ENCODE measurements at places on chromosomes 7 and 10.
A peak's percentile ranks its signal among the peaks of the same experiment; 100 is the strongest.

DNA sequence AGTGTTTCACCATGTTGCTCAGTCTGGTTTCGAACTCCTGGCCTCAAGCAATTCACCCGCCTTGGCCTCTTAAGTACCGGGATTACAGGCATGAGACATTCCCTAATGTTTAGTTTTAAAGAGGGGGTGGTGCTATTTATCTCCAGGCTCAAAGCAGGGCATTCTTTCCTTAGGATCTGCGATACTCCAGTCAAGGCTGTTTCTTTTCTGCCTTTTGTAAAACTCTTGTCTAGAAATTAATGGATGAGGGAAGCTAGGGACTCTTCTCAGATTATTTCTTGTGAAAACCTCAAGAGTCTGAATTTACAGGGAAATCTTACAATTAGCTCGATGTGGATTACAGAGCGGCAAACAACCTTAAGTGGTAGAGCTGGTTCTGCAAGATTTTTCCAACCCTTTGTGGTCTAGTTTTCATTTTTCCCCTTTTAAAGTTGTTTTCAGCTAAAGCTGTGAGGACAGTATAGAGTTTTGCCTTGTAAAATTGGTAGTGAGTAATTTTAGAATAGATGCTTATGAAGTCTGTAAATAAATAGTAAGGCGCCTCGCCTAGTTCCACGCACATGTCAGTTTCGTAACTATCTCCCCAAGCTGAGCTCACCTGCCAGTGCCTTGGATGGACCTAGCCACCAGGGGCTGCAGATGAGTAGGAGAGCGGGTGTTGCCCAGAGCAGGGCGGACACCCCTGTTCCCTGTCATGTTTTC, 53.1 kb downstream of the CUX1 start:
- DNase-seq: no peak

GRCh38 chr10:62811159-62811875, 4.8 kb downstream of the EGR2 start:
- no peak for DNase-seq

- peak; percentile 73 for DNase-seq
Measured at GRCh38 chr10:5550621-5551530, 26.1 kb downstream of the CALML3 start.

DNA sequence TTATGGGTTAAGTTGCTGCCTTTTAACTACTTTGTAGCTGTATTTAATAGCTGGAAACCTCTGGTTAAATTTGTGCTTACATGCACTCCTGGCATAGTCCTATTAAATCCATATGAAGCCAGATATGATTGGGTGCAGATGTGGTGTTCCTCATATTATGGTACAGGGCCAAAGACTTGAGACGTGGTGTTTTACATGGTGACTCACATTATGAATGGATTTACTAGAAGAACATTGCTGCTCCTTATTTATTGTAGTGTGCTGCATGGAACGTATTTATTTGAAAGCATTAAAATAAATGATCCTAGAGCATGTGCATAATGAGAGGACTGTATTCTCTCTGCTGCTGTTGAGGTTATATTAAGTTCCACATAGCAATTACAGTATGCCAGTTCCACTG, 224.1 kb downstream of the SLC25A13 start:
- DNase-seq: no peak

- DNase-seq: no peak
Measured at GRCh38 chr7:128309976-128310375, 33.7 kb downstream of the RBM28 start.

GRCh38 chr7:143877098-143877497, 24.9 kb downstream of the TCAF1 start:
- no peak for DNase-seq

- DNase-seq: no peak
Measured at GRCh38 chr7:127582361-127582760, 3.0 kb downstream of the GCC1 start.

- DNase-seq: no peak
Measured at GRCh38 chr7:125430013-125430412, 500.4 kb upstream of the POT1 start.

- no peak for DNase-seq
Measured at GRCh38 chr10:8365935-8366911, 311.7 kb downstream of the GATA3 start.

DNA sequence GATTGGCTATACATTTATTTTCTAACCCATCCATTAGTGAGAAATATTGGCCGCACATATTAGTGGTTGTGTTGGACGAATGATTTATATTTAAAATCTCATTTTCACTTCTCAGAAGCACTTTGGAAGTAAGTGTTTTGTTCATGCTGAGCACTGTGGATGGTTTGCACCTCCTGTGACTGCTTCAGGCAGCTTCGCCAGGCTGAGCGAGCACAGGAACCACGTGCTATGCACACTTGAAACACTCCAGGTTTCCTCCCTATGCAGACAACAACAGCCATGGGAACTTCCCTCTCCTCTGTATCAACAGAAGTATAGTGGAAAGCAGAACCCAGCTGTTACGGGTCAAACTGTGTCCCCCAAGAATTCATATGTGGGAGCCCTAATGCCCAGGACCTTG, 67.3 kb upstream of the WDR11 start:
- DNase-seq: no peak

- no peak for DNase-seq
Measured at GRCh38 chr7:115435178-115435577, 513.3 kb downstream of the MDFIC start.

DNA sequence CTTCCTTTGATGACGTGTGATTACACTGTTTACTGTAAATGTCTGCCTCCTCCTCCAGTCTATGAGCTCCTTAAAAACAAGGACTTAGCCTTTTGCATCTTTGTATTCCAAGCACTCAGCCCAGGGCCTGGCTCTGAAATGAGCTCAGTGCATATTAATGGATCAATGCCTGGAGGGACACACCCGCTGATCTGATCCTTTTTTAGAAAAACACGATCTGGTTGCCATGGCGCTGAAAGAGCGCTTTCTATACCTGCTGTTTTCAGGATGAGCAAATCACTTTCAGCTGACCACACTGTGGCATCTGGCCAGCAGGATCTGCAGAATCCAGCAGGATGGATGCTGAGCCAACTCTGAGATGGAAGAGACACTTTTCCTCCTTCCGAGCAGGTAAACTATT, 37.8 kb upstream of the GARS1 start:
- DNase-seq: no peak

- no peak for DNase-seq
Measured at GRCh38 chr7:155173905-155174304, 103.8 kb downstream of the HTR5A start.

DNA sequence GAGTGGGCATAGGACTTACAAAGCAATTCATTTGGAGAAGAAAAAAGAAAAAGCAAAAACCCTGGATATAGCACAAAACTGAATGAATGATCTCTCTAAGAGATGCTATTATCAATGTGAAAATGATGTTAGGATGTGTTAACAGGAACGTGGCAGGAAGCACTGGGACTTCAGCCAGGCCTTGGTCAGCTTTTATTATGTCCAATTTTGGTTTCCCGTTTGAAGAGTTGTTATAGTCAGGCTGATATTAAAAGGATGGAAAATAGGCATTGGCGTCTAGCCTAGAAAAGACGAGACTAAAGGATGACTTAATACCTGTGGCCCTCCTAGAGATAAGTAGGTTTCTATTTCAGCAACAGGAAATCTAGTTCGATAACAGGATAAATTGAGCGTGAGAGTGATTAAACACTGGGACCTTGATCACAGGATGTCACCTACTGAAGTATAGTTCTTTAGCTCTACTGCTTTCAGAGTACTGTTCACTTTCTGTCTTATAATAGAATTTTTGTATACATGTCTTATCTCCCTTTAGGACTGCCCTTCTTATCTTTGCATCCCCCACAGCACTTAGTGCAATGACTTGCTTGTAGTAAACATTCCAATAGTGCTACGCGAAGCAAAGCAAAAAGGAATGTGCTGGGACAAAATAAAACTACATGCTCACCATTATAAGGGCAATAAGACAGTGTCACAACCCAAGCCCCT, 99.8 kb upstream of the AGBL3 start:
- DNase-seq: no peak

GRCh38 chr7:37488163-37488764, 39.6 kb upstream of the ELMO1 start:
- DNase-seq: no peak

DNA sequence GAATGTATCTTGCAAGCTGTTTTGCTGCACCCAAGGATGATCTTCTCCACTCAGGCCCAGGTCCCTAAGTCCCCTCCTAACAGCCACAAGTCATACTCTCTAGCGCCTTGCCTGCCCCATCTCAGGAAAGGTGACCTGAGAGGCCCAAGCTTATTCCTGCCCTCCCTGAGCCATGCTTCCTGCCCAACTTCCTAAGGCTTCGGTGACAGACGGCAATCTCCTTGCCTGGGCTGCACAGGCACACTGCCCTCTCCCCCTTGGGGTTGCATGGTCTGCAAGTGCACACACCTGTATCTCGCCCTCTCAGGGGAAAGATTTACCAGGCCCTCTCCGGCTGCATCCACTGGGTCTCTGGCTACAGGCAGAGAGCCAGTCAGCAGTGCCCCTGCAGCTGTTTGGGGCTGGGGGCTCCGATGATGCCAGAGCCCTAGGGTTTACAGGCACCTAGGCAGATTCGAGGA, 771 bp upstream of the ADIRF start:
- DNase-seq: no peak

DNA sequence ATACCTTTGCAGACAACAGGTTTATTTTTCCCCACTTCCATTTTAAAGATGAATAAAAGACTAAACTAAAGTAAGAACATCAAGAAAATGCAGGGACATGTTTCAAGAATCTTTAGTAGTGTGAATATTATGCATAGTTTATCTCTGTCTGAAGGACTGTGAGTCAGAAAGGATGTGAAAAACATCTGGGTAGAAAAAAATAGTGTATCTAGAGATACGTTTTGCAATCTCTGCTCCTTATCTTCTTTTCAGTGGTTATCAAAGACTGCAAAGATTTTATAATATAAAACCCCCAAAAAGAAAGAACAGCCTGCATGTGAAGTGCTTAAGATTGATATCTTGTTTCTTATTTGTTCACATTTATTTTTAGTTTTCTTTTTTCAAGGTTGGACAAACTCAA, 101.9 kb upstream of the ARHGAP21 start:
- DNase-seq: no peak

GRCh38 chr10:56091872-56092271, 269.2 kb downstream of the ZWINT start:
- DNase-seq: peak; percentile 3

DNA sequence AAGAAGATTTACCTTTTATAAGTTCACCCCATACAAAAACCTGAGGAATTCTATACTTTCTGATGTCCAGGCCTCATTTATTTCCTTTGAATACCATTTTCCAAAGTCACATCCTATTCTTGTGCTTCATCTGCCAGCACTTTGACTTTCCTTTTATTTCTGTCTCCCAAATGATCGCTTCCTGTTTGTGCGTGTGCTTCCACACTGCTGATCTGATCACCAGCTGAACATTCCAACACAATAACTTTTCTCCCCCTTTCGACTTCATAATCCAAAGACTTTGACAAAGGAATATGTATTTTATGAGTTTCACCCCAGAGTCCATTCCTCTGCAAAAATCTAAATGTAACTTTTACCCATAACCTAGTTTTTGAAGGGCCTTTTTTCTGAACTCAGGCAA, 3.1 kb downstream of the ELAPOR2 start:
- DNase-seq: no peak

- no peak for DNase-seq
Measured at GRCh38 chr7:70830060-70830395, 301.9 kb upstream of the GALNT17 start.

GRCh38 chr10:60008816-60009215, 102.5 kb upstream of the CCDC6 start:
- no peak for DNase-seq

DNA sequence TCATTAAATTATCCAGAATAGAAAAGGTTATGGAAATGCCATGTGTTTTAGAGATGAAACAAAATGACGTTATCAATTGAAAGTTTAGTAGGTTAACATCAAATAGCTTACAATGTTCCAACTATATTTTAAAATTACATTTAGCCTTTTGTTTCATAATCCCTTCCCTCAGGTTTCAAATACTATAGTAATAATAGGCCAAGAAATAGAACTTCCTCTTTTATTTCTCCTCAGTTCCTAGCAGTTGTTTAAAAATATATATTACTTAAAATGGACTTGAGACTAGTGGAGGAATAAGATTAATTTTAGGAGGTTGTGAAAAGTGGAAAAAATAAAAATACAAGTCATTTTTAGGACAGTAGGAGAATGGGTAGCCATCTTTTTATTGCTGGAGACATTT, 16.4 kb upstream of the PDSS1 start:
- no peak for DNase-seq

DNA sequence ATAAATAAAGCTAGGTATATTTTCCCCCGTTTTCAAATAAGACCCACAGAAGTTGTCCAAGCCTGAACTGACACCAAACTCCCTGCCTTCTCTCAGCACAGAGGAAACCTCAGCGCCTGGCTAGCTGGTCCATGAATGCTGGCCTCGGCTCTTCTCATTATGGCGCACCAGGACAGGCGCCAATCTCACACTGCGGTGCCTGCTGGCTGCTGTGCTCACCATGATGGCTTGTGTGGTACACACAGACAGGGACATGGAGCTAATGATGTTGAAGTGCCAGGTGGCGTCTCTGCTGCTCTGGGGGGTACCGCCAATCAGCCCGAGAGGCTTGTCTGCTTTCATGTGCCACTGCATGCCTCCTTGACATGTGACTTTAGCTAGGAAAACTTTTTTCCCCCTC, 43.2 kb upstream of the USP6NL start:
- no peak for DNase-seq

DNA sequence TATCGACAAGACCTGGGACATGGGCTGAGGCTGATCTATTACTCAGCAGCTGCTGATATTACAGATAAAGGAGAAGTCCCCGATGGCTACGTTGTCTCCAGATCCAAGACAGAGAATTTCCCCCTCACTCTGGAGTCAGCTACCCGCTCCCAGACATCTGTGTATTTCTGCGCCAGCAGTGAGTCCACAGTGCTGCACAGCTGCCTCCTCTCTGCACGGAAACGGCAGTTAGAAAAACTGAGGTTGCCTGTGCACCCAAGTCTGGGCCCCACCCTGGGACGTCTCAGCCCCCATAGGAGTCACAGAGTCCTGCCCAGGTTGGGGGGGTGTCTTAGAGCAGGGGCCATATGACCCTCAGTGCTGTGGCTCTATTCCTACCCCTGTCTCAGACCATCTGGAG, 167.4 kb upstream of the PRSS58 start:
- DNase-seq: no peak

GRCh38 chr7:47666164-47666862, 84.4 kb upstream of the TNS3 start:
- no peak for DNase-seq

DNA sequence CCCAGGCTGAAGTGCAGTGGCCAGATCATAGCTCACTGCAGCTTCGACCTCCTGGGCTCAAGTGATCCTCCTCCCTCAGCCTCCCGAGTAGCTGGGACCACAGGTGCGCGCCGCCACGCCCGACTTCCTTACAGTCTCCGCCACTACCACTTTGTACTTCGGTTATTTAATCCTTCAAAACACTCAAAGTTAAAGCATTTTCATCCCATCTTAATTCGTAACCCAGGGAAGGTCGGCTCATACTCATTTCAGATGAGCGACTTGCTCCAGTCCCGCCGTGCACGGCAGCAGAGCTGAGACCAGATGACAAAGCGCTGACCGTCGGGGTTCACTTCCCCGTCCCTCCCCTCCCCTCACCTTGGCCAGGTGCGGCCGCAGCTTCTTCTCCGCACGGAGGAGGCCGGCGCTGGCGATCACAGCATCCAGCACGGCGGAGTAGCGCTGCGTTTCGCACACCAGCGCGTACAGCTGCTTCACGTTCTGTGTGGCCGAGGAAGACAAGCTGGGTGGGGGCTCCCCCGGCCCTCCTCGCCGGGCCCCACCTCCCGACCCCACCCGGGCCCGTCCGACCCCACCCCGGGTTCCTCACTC, 457 bp downstream of the NSUN5 start:
- DNase-seq: no peak

All from NB4 (cell line).